Stimulated activated CD4-positive, alpha-beta T cell treated with anti-CD3 and anti-CD28 coated beads, Interleukin-1b, Interleukin-23, amount 100 ng/mL, for 4 hours (primary cell): ENCODE measurements at places on chromosomes 5 and 9.

DNA sequence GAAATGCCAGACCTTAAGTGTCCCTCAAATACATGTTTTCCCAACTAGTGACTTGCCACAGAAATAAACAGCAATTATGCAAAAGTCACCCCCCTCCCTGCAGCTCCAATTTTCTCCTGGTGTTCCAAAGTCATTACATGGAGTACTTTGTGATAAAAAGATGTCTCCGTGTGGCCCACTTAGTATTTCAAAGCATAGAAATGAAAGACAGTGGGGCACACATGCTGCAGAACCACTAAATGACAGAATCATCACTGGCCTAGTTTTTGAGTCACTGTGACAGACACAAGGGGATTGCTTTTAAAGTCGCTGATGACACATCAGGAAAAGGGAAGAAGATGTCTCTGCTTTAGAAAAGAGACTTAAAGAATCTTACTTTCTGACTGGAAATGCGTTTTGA lies 323.4 kb downstream of the PSAT1 start:
- no peak for DNase-seq

- DNase-seq: no peak
These were observed 566.4 kb downstream of the RAB3C start for GRCh38 chr5:59149271-59149670.

- DNase-seq: no peak
These were observed 4.0 kb downstream of the ISL1 start for GRCh38 chr5:51386916-51387883.

DNA sequence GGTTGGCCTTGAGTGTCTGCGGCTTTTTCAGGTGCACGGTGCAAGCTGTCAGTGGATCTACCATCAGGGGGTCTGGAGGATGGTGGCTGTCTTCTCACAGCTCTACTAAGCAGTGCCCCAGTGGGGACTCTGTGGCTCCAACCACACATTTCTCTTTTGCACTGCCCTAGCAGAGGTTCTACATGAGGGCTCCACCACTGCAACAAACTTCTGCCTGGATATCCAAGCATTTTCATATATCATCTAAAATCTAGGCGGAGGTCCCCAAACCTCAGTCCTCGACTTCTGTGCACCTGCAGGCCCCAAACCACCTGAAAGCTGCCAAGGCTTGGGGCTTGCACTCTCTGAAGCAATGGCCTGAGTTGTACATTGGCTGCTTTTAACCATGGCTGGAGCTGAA lies 601.5 kb downstream of the MTRR start:
- DNase-seq: no peak

DNA sequence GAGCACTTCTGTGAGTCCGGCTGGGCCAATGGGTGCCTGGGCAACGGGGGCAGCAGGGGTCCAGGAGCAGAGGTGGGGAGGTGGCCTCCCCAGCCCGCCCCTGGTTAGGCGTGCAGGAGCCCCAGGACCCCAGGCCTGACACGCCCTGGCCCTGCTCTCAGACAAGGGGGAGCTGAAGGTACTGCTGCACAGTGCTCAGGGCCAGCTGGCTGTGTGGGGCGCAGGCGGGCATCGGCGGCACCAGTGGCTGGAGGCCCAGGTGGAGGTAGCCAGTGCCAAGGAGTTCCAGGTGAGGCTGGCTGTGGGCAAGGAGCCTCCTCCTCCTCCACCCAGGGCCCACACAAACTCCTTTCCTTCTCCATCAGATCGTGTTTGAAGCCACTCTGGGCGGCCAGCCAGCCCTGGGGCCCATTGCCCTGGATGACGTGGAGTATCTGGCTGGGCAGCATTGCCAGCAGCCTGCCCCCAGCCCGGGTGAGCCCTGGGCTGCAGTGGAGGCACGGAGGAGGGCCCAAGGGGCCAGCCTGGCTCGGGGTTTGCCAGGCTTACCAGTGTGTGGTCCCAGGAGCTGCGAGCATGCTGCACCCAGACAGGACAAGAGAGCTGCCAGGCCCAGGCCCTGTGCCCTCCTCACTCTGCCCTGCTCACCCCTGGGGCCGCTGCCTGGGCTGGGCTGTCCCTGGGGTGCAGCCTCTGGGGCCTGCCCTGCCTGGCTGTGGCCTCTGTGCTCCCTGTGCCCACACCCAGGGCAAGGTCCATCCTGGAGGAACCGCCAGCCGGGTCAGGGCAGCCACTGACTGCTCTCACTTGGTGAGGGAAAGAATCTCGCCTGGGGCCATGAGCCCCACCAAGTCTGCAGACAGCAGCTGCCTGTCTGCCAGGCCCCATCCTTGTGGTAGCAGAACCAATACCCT lies 7.0 kb downstream of the MAMDC4 start:
- no peak for DNase-seq

GRCh38 chr5:158933494-158934318 lies 166.0 kb downstream of the EBF1 start:
- no peak for DNase-seq

GRCh38 chr5:78958672-78959445 lies 26.3 kb downstream of the ARSB start:
- no peak for DNase-seq

DNA sequence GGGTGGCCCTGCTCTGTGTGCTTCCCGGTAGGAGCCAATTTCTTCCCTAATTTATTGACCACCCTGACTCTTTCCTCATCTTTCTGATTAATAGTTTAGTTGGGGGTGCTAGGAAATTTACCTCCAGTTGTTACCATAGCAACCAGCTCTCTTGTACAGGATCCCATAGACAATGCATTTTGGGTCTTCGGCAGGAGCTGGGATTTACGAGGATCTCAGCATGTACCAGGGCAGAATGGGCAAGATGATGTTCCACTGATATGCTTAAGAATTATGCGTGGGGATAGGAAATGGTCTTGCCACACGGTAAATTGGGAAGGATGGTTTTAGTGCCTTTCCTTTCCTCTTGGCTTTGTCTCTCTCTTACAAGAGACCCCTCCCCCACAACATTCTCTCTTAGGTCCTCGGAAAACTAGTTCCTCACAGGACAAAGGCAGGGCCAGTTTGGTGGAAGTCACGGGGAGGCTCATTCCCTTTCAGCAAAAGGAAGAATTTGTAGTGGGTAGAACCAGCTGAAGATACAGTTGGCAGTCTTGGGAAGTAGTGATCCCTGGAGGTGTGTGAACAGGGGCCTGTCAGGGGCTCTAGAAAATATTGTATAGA lies 133.4 kb upstream of the SHB start:
- no peak for DNase-seq

DNA sequence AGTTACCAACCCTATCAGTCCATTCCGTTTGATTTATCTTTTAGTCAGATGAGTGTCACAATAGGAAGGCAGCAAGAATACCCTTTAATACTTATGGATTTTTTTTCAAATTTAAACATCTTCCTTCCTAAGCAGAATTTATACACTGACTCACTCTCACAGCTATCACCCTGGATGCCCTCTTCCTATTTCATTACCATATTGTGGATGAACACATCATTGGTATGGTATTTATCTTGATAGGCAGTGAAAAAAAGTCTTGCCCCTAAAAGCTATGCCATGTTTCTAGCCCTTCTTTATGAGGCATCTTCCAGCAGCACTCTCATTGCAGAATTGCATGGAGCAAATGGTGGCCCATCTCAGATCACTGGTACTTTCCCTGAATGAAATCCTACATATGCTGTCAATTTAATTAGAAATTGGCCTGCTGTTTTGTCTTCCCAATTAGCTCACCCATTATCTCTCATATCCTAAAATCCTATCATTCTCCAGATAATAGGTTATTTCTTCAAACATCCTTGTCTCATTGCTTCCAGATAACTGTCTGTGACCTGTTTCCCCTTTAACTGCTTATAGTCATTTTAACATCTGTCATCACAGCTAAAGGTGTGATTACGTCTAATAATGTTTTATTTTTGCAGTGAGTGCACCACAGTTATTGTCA lies 433.5 kb upstream of the POU5F2 start:
- DNase-seq: no peak

GRCh38 chr9:92506184-92506857 lies 24.0 kb upstream of the ASPN start:
- DNase-seq: no peak

GRCh38 chr5:172642486-172642885 lies 1.4 kb downstream of the NEURL1B start:
- DNase-seq: no peak

- no peak for DNase-seq
These were observed 88.6 kb upstream of the GAS1 start for GRCh38 chr9:87035879-87036278.

- DNase-seq: no peak
These were observed 190.4 kb downstream of the DRD1 start for GRCh38 chr5:175253597-175253996.

DNA sequence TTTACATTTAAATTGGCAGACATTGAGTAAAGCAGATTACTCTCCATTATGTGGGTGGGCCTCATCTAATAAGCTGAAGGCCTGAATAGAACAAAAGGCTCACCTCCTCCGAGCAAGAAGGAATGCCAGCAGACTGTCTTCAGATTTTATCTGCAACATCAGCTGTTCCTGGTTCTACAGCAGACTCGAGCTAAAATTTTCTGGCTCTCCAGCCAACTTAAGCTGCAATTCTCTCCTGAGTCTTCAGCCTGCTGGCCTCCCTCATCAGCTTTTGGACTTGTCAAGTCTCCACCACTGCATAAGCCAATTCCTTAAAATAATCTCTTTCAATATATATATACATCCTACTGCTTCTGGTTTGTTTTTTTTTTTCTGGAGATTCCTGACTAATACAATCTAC lies 12.5 kb downstream of the TRPM3 start:
- no peak for DNase-seq

DNA sequence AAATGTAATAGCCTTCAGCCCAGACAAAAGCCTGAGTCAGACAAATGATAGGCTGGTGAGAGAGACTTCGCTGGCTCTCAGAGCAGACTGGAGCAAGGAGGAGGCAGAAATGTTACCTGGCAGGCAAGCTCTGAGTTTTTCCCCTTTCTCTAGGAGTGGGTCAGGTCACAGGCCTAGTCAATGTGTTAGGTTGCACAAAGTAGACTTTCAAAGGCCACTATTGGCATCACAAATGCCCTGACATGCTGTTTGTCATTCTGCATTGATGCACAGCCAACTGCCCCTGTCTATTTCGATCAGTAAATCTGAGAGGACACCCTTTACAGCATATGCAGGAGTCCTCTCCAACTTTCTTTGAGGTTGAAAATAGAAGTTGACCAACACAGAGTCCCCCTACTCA lies 15.5 kb upstream of the C1QTNF3 start:
- DNase-seq: no peak

- no peak for DNase-seq
These were observed 32.8 kb upstream of the SEMA4D start for GRCh38 chr9:89530726-89531125.

- no peak for DNase-seq
These were observed 21.6 kb downstream of the TJP2 start for GRCh38 chr9:69195668-69196067.

DNA sequence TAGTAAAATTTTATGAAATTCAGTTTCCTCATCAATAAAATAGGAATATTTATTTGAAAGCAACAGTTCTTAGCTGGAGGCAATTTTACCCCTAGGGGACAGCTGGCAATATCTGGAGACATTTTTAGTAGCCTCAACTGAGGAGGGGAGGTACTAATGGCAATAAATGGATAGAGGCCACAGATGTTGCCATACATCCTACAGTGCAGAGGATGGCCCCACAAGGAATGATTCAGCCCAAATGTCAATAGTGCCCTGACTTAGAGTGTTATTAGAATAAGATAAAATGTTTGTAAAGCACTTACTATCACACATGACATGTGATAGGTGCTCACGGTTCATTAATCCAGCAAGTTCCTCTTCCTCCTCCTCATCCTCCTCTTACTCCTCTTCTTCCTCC lies 293.6 kb downstream of the KCTD16 start:
- DNase-seq: no peak

GRCh38 chr9:21504894-21505293 lies 22.8 kb upstream of the IFNE start:
- DNase-seq: no peak

DNA sequence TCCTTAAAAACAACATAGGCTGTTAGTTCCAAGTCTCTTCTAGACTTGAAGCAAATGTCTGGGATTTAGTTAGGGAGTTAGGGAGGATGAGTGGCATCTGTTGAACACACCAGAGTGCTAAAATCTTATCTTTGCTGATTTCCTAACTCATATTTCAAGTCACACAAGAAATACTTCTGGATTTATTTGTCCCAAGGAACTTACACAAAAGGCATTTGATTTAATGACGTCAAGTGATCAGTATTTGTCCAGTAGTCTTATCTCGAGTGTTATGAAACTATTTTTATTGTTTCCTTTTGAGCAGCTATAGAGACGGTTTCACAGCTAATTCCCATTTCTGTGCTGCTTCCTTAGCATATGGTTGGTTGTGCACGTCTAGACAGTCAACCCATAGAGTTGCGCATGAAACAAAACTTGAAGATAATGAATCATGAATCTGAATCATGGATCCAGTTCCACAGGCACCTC lies 140.5 kb upstream of the TUT7 start:
- DNase-seq: no peak

DNA sequence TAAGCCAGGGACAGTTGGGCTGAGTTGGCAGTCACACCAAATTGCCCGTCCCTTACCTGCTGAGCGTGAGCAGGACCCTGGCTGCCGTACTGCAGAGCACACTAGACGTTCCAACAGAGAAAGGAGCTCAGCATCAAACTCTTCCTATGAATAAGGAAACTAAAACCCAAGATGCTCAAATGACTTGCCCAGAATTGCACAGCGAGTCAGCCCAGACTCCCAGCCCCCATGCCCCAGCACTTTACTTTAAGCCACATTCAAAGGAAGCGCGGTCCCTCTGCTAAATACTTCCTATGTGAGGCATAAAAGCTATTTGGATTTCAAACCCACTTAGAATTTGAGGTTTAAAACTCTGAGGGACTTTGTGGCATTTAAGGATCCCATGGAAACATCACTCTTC lies 23.9 kb downstream of the PAX5 start:
- DNase-seq: no peak

DNA sequence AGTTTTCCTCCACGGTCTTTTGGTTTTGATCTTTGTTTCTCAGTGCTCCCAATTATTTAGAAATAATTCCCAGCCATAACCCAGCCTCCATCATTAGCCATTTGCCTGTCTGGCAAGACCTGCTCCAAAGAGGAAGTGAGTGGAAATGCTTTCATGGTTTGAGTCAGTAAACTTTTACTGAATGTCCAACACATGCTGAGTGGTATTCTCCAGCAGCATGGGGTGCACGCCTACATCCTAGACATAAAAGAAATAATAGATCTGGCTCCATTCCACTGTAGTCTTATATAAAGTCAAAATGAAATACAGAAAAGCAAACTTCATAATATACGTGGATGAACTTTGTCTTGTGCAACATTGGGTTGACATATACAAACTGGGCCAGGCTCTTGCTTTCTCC lies 757.2 kb downstream of the TLE1 start:
- no peak for DNase-seq

GRCh38 chr5:96843140-96843539 lies 33.2 kb upstream of the ERAP2 start:
- no peak for DNase-seq
